ENCODE measurements at places on chromosomes 7 and 10.

DNA sequence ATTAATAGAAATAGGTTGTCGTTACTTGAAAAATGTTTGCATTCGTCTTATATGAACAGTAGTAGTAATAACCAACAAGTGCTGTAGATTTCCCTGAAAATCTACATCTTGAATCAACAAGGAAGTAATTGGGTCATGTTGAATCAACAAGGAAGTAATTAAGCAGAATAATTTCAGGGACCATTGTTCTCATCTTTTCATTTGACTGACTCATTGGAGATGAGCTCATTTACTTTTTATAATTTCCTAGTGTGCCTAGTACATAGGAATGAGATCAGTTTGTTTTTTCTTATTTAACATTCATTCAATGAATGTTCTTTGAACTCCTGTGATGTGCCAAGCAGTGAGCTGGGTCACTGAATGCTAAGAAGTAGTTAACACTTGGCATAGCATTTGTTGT lies 8.2 kb downstream of the CLDN12 start:
- no peaks in the 10 kb centered on the region for H3K4me1 ChIP-seq
- H3K27me3 ChIP-seq = no peaks in the 10 kb centered on the region
- no peak for DNase-seq
- H3K36me3 ChIP-seq = peaks cover 29% of the 10 kb centered on the region
- H3K4me3 ChIP-seq = no peak overlapping the region

- H3K4me3 ChIP-seq = no peak overlapping the region
- no peak for DNase-seq
- no peaks in the 10 kb centered on the region for H3K27me3 ChIP-seq
- H3K27ac ChIP-seq = peak overlapping the region; percentile 21
- peaks cover 13% of the 10 kb centered on the region for H3K36me3 ChIP-seq
These were observed 182.9 kb upstream of the TCF7L2 start for GRCh38 chr10:112767156-112767555.

DNA sequence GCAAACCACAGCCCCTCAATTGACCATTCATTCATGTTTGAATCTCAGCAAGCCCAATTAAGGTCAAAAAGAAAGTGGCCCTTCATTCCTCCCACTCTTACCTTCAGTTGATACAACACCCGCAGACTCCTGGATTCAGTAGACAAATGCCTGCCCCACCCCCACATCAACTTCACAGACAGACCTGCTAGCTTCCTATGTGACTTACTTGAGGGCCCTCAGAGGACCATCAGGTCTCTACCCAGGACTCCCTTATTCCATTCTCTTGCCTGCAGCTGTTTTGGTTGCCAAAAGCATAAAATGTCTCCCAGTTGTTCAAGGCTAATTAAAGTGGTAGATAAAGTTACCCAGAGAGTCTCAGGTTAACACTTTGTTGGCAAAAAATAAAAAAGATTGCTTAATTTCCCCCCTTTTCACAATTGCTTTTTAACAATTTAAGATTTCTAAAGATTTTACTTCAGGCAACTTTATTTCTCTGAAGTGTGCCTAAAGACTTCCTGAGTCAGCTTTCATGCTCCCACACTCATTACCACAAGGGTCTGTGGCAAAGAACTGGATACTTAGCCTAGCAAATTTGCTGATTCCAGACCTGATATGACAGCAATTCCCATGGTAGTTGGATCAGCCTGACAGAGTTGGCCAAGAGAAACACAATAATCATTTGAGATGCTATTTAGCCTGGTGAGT lies 3.3 kb upstream of the MTERF1 start:
- no peak overlapping the region for H3K4me3 ChIP-seq
- H3K27me3 ChIP-seq = no peaks in the 10 kb centered on the region
- H3K4me1 ChIP-seq = peaks cover 12% of the 10 kb centered on the region
- H3K27ac ChIP-seq = no peak overlapping the region
- DNase-seq = no peak

DNA sequence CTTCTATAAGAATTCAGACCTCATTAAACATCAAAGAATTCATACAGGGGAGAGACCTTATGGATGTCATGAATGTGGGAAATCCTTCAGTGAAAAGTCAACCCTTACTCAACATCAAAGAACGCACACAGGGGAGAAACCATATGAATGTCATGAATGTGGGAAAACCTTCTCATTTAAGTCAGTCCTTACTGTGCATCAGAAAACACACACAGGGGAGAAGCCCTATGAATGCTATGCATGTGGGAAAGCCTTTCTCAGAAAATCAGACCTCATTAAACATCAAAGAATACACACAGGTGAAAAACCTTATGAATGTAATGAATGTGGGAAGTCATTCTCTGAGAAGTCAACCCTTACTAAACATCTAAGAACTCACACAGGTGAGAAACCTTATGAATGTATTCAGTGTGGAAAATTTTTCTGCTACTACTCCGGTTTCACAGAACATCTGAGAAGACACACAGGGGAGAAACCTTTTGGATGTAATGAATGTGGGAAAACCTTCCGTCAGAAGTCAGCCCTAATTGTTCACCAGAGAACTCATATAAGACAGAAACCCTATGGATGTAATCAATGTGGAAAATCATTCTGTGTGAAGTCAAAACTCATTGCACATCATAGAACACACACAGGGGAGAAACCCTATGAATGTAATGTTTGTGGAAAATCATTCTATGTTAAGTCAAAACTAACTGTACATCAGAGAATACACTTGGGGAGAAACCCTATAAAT lies 24.1 kb downstream of the ZNF37A start:
- H3K4me1 ChIP-seq = no peaks in the 10 kb centered on the region
- H3K27ac ChIP-seq = no peak overlapping the region
- no peak for DNase-seq
- no peak overlapping the region for H3K4me3 ChIP-seq
- H3K27me3 ChIP-seq = no peaks in the 10 kb centered on the region

DNA sequence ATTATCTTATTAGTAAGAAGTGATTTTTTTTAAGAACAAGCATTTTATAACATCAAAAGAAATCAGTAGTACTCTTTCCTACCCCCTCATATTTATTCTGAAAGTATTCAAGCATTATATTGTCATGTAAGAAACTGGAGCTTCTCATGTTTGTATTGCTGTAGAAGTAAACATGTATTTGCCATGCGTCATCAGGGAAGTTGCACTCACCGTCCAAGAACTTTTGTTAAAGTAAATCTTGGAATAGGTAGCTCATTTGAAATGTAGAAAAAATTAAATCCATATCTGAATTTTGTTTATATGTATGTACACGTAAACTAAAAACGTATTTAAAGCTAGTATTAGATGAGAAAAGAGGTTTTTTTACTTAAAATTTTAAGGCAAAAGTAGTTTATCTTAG lies 96.8 kb downstream of the PTEN start:
- H3K4me3 ChIP-seq = no peak overlapping the region
- peaks cover 37% of the 10 kb centered on the region for H3K36me3 ChIP-seq
- no peak for DNase-seq

GRCh38 chr10:71397296-71398212 lies 834 bp downstream of the CDH23 start:
- peak overlapping the region; percentile 55 for H3K4me3 ChIP-seq
- H3K4me1 ChIP-seq = peaks cover 9% of the 10 kb centered on the region
- H3K27ac ChIP-seq = no peak overlapping the region
- H3K27me3 ChIP-seq = peaks cover 80% of the 10 kb centered on the region
- H3K36me3 ChIP-seq = no peaks in the 10 kb centered on the region
- DNase-seq = peak; percentile 39

DNA sequence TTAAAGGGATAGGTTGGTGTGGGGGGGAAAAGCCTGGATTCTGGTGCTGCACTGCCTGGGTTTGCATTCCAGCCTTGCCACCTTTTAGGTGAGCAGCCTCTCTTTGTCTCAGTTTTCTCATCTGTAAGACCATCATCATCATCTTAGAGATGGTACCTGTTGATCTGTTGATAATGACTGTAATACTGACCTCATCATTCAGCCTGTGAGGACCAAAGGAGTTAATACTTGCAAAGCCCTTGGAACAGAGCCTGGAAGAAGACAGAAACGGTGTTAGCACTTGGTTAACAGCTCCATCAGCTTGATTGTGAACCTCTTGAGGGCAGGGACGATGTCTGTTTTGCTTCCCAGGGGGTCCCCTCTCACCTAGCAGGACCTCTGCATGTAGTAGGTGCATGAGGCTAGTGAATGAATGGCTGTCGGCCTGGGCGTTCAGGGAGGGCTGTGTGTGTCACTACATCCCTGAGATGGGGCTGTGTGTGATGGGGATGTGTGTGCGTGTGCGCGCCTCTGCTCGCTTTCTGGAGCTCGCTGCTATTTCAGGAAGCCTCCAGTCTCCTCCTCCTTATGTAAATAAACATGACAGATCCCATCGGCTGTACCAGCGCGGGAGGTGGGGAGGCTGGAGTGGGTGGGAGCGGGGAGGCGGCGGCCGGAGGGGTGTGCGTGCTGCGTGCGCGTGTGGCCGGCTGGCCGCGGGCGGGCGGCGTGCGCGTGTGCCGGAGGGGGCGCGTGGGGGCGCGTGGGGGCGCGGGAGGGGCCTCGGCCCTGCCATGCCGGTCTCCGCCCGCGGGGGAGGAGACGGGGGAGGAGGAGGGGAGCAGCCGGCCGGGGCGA lies 61.2 kb downstream of the NEURL1 start:
- H3K4me3 ChIP-seq = peak overlapping the region; percentile 69
- peaks cover 3% of the 10 kb centered on the region for H3K4me1 ChIP-seq
- DNase-seq = no peak
- H3K36me3 ChIP-seq = no peaks in the 10 kb centered on the region

- H3K27ac ChIP-seq = peak overlapping the region; percentile 91
- no peaks in the 10 kb centered on the region for H3K36me3 ChIP-seq
- H3K27me3 ChIP-seq = no peaks in the 10 kb centered on the region
- H3K4me3 ChIP-seq = no peak overlapping the region
- H3K4me1 ChIP-seq = peaks cover 41% of the 10 kb centered on the region
These were observed 162.9 kb downstream of the GRK5 start for GRCh38 chr10:119370111-119370741.

GRCh38 chr7:49324040-49324439 lies 399.7 kb downstream of the CDC14C start:
- no peaks in the 10 kb centered on the region for H3K36me3 ChIP-seq
- no peak for DNase-seq
- no peak overlapping the region for H3K27ac ChIP-seq
- no peaks in the 10 kb centered on the region for H3K4me1 ChIP-seq
- no peaks in the 10 kb centered on the region for H3K27me3 ChIP-seq

DNA sequence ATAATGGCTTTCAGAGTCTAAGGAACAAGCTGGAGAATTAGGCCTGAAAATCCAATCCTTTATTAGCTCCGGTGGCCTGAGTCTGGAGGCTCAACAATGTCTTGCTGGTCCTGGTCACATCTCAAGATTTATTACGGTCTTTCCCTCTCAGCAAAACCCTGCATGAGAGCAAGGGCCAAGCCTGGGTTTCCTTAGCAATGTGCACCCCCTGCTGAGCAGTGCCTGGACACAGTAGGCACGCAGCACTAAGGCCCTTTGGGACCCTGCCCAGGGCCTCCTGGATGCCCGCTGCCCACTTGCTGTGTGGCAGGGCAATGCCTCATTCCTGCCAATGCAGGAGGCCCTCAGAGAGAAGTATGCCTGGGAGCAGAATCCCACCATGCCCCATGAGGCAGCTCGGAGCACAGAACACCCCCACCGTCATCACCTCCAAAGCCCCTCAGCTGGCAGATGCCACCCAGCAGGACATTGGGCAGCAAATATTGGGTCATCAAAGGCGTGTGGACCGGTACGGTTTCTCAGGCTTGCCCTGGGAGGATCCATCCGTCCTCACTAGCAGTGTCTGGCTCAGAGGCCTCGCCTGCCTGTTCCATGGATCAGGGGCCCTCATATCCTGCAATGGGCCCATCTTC lies 156.4 kb downstream of the OAT start:
- H3K27me3 ChIP-seq = peaks cover 21% of the 10 kb centered on the region
- H3K27ac ChIP-seq = no peak overlapping the region
- peaks cover 12% of the 10 kb centered on the region for H3K4me1 ChIP-seq

DNA sequence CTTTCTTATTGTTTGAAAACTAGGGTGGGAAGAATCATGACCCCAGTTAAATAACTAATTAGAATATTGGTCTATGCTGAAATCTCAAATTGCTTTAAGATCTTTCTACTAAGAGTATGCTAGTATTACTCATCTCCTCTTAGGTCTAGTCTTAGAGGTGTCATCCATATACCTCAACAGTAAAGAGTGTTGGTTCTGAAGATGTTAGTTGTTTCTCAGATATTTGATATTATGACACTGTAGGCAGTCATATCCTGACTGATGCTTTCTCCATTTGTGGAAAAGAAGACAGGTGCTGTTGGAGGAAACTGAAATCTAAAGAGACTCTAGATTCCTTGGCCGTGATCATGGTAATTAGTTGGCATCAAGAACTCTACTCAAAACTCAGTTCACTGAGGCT lies 21.2 kb downstream of the BPGM start:
- H3K36me3 ChIP-seq = peaks cover 12% of the 10 kb centered on the region
- DNase-seq = no peak
- no peak overlapping the region for H3K27ac ChIP-seq
- no peaks in the 10 kb centered on the region for H3K4me1 ChIP-seq
- H3K27me3 ChIP-seq = no peaks in the 10 kb centered on the region

- no peaks in the 10 kb centered on the region for H3K36me3 ChIP-seq
- no peaks in the 10 kb centered on the region for H3K4me1 ChIP-seq
- DNase-seq = no peak
- H3K27ac ChIP-seq = no peak overlapping the region
- H3K27me3 ChIP-seq = no peaks in the 10 kb centered on the region
These were observed 386.8 kb upstream of the POT1 start for GRCh38 chr7:125316466-125316865.

GRCh38 chr7:1380231-1380815 lies 78.9 kb downstream of the MICALL2 start:
- H3K4me1 ChIP-seq = no peaks in the 10 kb centered on the region
- no peak overlapping the region for H3K4me3 ChIP-seq
- H3K27me3 ChIP-seq = peaks cover 37% of the 10 kb centered on the region
- no peaks in the 10 kb centered on the region for H3K36me3 ChIP-seq

DNA sequence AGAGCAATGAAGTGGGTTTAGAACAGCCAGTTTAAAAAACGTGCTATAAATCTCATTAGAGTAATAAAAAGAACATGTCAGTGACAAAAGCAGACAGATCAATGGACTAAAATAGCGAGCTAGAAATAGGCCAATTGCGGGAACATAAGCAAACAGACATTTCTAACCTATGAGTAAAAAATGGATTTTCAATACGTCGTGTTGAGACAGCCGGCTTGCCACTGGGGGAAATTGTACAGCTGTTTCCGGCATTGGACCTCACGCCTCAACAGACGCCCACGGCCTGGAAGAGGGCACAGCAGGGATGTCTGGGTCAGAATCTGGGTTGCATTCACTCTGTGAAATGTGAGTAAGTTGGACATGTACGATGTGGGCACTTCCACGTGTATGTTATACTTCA lies 92.9 kb downstream of the SVOPL start:
- no peak overlapping the region for H3K27ac ChIP-seq
- no peak overlapping the region for H3K4me3 ChIP-seq
- no peak for DNase-seq
- peaks cover 28% of the 10 kb centered on the region for H3K4me1 ChIP-seq
- no peaks in the 10 kb centered on the region for H3K27me3 ChIP-seq

GRCh38 chr10:131009791-131010190 lies 301.7 kb downstream of the TCERG1L start:
- DNase-seq = no peak
- H3K27ac ChIP-seq = no peak overlapping the region
- no peak overlapping the region for H3K4me3 ChIP-seq
